RPMI8226 (cell line): ENCODE measurements at places on chromosomes 7 and 10.

DNA sequence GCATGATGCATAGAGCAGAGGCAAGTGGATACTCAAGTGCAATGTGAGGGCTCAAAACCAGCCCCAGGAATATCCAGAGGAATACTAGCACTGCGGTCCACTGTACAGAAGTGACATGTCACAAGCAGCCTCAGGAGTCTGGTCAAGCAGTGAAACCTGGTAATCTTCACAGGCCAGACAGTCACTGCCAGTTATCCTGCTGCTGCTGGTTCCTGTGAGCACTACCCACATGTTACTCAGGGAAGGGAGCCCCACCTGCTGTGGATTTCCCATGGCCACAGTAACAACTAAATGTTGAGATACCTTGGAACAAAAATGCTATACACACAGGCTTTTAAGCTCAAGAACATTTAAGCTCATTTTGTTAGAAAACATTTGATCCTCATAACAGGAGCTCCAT is 103.0 kb downstream of the RNF133 start:
- no peak for DNase-seq

DNA sequence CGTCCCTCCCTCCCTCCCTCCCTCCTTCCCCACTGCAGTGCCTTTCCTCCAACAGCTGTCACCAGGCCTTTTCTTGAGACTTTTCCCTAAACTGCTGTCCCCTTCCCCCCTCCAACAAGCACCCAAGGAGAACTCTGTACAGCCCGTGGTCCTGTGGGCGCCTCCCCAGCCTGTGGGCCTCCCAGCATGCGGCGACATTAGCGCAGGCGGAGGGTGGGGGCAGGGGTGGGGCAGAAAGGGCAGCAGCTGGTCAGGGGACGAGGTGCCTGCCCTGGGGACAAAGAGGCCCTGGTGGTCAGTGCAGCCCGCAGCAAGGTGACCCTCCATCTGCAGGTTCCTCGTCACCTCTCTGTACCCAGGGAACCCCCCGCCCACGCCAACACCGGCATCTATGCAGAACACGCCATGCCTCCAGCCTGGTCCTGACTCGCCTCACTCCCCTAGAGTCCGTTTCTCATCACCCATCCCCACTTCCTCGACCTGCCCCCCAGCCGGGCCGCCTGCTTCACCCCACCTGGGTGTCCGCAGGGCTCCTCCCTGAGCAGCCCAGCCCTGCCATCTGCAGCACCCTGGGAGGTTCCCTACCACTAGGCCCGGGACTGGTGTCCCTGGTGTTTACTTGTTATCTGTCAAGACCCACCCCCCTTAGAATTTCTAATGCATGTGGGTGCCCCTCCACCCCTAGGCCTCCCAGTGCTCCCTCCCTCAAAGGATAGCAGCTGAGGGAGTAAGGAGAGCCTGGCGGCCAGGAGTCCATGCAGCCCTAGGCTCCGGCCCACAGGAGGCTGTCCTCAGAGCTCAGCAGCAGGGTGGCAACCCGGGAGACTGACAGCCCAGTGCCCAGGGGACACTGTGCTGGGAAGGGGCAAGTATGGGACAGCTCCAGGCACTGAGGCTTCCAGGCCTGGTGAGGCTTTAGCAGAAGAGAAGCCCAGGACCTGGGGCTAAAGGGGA is 147.8 kb downstream of the ARHGAP22 start:
- no peak for DNase-seq

DNA sequence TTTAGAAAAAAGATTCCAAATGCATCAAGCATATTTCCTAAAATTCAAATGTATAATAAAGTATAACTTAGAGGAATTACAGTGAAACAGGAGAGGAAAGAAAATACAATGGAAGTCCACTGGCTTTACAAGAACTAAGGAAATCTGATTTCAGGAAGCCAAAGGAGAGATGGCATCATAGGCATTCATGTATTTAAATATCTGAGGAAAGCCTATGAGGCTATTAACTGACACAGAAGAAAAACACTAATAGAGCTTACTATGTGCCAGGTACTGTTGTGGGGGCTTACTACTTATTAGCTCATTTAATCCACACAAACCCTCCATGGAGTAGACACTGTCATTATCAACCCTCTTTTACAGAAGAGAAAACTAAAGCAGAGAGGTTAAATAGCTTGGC is 92.2 kb downstream of the SRPK2 start:
- DNase-seq = no peak

DNA sequence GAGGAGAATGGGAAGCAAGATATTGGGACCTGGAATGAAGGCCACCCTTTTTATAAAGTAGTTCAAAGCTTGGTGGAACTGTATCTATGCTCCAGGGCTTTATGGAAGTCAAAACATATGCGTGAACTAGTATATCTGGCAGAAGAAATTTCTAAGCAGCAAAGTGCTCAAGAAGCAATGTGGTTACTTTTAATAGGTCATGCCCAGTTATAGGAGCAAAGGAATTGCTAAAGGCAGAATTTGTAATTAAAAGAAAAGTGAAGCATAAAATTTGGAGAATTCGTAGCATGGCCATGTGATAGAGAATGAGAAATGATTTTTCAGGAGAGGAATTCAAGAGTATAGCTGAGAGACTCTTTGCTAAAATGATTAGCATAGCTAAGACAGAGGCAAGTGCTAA is 1110.4 kb downstream of the XPNPEP1 start:
- DNase-seq = no peak

DNA sequence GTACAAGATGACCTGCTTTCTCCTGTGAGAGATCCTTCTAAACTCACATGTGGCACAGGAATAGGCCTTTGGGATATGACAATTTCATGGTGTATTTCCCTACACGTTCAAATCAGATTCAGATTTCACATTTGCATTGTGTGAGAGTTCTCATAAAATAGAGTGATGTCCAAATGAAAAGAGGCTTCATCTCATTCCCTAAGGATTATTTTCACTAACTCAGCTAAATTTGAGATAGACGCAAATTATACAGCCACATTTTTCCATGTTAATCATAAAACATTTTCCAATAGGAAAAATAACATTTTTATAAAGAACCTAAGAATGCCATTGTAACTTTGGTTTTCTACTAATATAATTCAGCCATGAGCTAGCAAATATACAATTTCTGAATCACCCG is 35.5 kb upstream of the PARD3 start:
- DNase-seq = no peak

GRCh38 chr10:101995451-101996063 is 60.4 kb downstream of the ARMH3 start:
- no peak for DNase-seq

GRCh38 chr7:66739953-66740301 is 606 bp upstream of the RABGEF1 start:
- DNase-seq = peak; percentile 8

- DNase-seq = no peak
These were observed 271.4 kb downstream of the ACTR3B start for GRCh38 chr7:153030976-153031375.

- no peak for DNase-seq
These were observed 54.9 kb upstream of the ANK3 start for GRCh38 chr10:60444494-60445064.

GRCh38 chr10:125037145-125037877 is 95.4 kb downstream of the ZRANB1 start:
- no peak for DNase-seq

DNA sequence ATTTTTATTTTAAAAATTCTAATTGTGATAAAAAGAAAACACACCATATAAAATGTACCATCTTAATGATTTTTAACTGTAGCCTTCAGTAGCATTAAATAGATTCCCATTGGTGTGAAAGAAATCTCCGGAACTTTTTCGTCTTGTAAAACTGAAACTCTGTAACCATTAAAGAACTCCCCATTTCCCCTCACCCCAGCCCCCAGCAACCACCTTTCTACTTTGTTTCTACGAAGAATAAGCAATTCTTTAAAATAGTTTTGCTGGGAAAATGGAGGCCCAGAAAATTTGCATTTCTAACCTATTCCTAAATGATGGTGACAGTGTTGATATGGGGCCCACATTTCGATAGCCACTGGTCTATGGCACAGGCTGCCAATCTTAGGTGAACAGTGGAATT is 305.4 kb upstream of the PFKP start:
- DNase-seq = no peak

GRCh38 chr10:101114646-101115045 is 16.5 kb upstream of the TLX1 start:
- no peak for DNase-seq

DNA sequence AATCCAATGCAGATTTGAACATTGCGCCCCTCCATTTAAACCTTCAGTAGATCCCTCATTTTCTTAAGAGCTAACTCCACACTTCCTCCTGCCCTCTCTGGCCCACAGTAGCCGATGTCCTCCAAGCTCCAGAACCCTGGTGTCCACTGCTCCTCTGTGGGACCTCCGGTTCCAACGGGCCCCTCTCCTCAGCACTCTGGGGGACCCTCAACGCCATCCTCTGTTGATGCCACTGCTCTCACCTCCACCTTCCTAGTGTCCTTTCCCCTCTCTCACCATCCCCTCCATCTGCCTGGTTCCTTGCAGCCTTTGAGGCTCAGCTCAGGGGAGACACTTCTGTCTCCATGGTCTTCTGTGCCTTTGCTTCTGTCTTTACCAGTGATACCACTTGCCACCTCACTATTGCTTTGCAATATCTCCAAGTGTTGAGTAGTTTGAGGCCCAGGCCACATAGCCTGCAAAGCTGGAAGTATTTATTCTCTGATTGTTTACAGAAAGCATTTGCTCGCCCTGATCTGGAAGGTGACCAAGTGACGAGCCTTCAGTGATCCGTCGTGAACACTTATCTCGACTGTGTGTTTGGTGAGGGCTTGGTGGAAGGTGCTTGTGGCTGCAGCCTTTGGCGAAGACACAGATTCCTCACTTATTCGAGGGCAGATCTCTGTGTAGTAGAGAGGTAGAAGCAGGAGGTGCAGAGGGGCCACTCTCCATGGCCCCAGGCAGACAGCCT is 104.8 kb upstream of the SHH start:
- DNase-seq = no peak

DNA sequence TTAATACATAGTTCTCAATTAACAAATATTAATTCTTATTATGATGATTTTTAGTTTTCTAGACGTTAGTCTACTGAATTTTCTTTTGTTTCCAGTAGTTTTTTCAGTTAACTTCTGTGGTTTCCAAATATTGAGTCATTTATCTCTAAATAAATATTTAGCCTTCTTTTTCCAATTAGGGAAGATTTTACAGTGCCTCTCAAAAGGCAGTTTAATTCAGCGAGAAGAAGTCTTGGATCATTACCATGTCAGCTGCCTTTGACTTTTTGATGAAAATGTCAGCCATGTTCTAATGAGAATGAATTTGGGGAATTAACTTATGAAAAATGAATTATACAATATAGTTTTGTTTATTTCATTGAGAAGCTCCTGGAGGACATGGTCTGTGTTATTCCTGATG is 90.0 kb downstream of the CDK14 start:
- DNase-seq = no peak

- no peak for DNase-seq
These were observed 91.8 kb downstream of the SEPTIN14 start for GRCh38 chr7:55770778-55771177.

- no peak for DNase-seq
These were observed 637.4 kb upstream of the MKI67 start for GRCh38 chr10:128763588-128763987.

DNA sequence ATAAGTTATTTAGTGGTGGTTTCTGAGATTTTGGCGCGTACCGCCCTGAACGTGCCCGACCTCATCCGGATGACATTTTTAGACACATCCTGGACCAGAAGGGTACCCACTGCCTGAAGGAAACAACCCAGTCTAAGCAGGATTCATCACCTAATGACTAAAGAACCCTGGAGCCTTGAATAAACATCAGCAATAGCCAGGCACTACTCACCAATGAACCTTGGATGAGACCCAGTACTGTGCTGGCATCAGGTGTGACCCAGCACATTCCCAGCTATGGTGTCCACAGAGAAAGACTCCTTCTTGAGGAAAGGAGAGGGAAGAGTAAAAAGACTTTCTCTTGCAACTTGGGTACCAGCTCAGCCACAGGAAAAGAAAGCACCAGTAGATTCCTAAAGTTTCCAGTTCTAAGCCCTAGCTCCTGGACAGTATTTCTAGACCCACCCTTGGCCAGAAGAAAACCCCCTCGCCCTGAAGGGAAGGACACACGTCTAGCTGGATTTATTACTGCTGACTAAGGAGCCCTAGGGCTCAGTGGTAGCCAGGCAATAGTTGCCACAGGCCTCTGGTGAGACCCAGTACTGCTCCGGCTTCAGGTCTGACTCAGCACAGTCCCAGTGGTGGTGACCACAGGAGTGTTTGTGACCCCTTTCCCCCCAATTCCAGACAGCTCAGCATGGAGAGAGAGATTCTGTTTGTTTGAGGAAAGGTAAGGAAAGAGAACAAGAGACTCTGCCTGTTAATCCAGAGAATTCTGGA is 32.5 kb downstream of the ZNF277 start:
- no peak for DNase-seq

DNA sequence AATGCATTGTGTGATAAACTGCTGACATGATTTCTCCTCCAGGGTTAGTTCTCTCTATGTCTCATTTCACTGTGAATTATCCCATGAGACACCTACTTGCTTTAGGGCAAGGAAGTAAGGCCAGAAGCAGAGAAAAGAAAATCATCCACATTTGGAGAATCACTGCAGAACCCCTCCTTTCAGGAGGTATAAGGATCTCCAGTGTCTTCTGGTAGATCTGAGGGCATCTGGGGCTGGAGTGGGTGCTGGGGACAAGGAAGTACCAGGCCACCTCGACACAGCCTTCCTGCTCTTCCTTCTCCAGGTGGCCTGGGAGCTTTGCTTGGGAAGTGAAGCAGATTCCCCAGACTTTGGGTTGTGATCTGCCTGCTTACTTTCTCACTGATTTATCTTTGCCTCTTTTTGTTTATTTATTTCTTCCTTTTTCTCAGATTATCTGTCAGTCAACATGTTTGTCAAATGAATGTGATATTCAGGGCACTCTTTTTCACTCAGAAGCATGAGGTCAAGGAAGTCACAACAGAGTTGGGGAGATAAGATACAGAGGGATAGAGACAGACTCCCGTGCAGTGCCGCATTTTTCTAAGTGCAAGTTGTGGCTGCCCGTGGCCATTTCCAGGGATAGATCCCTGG is 12.4 kb upstream of the CAMK2G start:
- no peak for DNase-seq

DNA sequence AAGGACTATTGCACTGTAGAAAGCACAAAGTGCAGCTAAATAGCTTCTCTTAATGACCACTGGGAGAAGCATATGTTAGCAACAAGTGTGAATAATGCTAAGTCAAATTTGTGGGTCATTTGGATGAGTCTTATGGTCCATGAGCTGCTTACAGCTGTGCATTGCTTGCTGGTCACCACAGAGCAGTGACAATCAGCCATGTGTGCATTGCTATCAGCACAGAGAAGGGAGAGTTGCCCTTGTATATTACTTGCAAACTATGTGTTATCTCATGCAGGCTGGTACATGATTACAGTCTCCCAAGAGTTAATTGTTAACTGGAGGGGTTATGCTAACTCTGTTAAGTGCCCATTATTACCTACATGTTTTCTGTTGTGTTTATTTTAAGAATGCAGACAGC is 25.7 kb downstream of the MRPS33 start:
- DNase-seq = no peak

GRCh38 chr7:122546496-122546895 is 152.4 kb downstream of the RNF133 start:
- DNase-seq = peak; percentile 20

GRCh38 chr7:158616050-158616449 is 28.4 kb upstream of the PTPRN2 start:
- no peak for DNase-seq

GRCh38 chr10:54880996-54881395 is 80.0 kb upstream of the PCDH15 start:
- no peak for DNase-seq
